ENCODE measurements at places on chromosomes 1 and 21. TPM values are rescaled to one million over a fixed set of nuclear protein-coding genes. Genes with fewer than 3 reads are reported as not detected.

KCNJ9 gene
- total RNA-seq, result not detected

SSX2IP gene
- total RNA-seq, result 12.3 TPM

SLC35F3 gene
- total RNA-seq, result not detected

FCRL6 gene
- 5.6 TPM for total RNA-seq

PGLYRP4 gene
- total RNA-seq, result not detected

B3GALT5 gene
- total RNA-seq, result not detected

ERRFI1 gene
- total RNA-seq, result 4.9 TPM

ADGRB2 gene
- 0.79 TPM for total RNA-seq

PIK3R3 gene
- total RNA-seq, result 0.71 TPM

ANKRD65 gene
- not detected for total RNA-seq

FCRLB gene
- 0.33 TPM for total RNA-seq

CHI3L2 gene
- total RNA-seq, result 7.1 TPM

CFHR3 gene
- total RNA-seq, result not detected

METTL18 gene
- 2.2 TPM for total RNA-seq

Data from CD8-positive, alpha-beta T cell (primary cell).